ENCODE measurements at places on chromosomes 4 and X.

DNA sequence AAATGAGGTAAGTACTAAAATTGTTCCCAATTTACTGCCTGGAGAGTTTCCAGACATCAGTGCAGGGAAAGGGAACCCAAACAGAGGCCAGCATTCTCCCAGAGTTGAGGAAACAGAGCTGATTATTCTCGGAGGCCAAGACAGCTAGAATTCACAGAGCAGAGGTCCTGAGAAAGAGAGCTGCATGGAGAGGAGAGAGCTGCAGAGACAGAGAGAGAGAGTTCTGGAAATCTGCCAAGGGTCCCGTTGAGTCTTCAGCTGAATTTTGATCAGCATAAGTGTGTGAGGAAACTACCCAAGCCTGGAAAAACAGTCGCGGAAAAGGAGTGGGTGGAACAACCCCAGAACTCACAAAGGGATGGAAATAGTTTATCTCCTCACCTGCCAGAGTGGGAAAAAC is 43.8 kb upstream of the GPR173 start:
- no peak for DNase-seq

GRCh38 chr4:110614976-110615352 is 7.9 kb downstream of the PITX2 start:
- DNase-seq = no peak

- no peak for DNase-seq
These were observed 377.8 kb upstream of the PRKX start for GRCh38 chrX:4091046-4091760.

DNA sequence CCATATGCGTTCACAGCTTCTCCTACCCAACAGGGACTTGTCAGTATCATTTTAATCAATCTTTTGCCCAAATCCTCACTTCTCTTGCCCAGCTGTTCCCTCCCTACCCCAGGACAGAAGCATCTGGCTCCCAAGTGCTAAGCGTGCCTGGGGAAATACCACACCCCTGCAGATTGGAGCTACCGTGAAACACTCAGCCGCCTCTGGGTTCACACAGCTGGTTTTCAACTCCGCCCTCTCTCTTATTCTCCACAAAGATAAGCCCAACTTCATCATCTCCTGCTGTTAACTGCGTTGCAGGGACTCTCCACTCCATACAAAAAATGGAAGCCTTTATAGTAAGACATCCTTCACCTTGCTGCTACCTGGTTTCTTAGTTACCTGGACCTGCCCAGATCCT is 147.3 kb upstream of the FTHL17 start:
- no peak for DNase-seq

DNA sequence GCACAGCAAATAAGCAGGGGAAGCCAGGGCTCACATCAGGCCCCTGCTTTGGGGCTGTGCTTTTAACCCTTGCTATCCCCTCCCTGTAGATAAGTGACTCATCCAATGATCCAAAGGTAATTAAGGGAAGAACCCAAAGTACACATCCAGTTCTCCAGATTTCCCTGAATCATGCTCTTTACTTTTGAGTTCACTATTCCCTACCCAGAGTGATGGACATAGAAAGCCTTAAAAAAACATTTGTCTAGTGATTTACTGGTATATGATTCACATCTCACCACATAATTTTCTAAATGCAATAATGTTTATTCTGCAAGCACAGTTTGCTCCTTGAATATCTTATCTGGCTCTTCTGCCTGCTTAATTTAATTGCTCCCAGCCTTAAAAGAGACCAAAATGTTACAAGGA is 136.2 kb downstream of the PPP3CA start:
- DNase-seq = no peak

DNA sequence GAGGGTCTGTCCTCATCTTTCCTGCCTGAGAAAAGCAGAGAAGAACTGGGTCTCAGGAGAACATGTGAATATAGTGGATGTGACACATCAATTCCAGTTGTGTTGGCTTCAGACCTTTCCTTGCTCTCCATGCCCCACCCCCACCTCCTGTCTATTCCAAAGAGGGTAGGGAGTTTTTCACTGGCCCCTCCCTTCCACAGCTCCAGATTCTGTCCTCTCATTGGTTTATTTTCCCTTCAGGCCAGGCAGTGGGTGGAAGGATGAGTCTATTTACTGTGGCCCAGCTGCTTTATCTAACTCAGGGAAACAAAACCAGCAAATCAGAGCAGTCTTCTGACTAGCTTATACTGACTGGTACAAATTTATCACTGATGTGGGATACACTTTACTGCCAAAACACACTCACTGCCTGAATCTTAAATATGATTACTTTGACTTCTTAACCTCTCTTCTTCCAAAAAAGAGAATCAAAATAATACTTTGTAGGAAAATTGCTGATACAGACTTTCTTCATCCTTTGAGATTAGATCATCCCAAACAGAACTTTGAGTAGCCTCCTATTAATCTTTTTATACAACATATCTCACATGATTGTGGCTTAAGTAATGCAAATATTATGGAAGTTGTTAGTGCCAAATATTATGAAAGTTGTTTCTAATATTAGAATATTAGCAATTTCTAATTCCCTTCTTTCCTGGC is 221.2 kb downstream of the MID1 start:
- no peak for DNase-seq

GRCh38 chrX:135416546-135416945 is 5.2 kb upstream of the SMIM10L2A start:
- no peak for DNase-seq

DNA sequence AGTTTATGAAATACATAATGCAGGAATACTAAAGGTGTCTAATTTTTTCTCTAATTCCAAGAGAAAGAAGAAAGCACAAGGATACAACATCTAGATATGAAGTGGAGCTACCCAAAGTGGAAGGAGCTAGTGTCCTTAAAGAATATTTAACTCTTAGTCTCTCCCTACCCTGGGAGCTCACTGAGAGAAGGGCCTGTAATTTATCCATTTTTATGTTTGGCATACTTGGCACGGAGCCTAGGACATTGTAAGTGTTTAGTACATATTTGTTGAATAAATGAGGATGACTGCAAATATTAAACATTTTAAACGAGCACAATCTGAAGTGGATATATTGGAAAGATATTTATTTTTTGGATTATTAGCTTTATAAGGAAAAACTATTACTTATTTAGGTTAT is 674.8 kb downstream of the IQCM start:
- DNase-seq = no peak

- no peak for DNase-seq
These were observed 7.1 kb upstream of the CLNK start for GRCh38 chr4:10691651-10692050.
